ENCODE measurements at places on chromosomes 1 and 21. TPM values are rescaled to one million over a fixed set of nuclear protein-coding genes. Genes with fewer than 3 reads are reported as not detected.

Gene KMO
- 0.27 TPM for total RNA-seq

Gene SHE
- total RNA-seq: 8.2 TPM

Gene TNFRSF4
- 3.2 TPM for total RNA-seq

Gene PBXIP1
- total RNA-seq: 160 TPM

Gene LCE1A
- not detected for total RNA-seq

Gene HENMT1
- 20.3 TPM for total RNA-seq

Gene OLFM3
- total RNA-seq: 0.40 TPM

Gene KRTAP12-1
- total RNA-seq: not detected

Gene ILDR2
- 2.5 TPM for total RNA-seq

Gene PDE4B
- 17.5 TPM for total RNA-seq

DNA sequence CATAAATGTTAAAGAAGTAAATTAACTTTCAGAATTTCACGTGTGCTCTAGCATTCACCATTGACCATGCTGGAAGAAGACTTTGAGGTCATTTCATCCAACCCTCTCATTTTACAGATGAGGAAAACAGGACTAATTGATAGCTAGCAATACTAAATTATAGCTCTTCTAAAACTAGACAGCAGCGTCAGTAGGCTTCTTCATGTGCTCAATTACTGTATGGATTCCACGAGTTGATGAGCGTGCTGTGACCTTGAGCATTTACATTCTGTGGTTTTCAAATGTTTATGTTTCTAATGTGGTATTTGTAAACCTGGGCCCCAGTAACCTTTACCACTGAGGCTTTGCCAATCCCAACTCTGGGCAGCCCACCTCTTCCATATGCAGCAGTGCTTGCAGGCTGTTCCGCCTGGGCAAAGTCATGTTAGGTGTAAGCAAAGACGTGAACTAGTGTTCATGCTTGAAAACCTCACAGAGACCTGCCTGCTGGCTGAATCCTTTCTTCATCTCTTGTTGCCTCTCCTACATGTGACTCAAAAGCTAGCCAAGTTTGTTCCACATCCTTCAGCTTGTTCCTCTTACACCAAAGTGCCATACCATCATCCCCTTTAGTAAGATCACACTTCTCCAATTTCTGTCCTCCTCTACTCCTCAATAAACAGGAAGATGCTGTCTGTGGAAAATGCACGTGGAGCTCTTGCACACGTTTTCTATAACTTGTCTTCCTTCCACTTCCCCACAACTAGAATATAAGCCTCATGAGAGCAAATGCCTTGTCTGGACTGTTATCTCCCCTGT, 17.2 kb downstream of the KCNJ15 start:
- DNase-seq: peak; percentile 50

DNA sequence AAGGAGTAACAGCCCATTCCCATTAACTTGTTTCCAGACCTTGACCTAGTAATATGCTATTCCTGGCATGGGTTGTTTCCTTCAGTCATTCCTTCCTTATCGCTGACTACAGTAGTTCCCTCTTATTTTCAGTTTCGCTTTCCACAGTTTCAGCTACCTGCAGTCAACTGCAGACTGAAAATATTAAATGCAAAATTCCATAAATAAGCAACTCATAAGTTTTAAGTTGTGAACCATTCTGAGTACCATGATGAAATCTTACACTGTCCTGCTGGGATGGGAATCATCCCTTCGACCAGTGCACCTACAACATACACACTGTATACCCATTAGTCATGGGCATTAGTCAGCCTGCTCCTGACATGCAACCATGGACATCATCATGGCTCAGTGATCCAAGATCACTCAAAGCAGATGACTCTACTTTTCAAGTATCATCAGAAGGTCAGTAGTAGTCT, 66.7 kb downstream of the CCDC30 start:
- DNase-seq: peak; percentile 9

- DNase-seq: no peak
Measured at GRCh38 chr1:12614402-12615158, 3.4 kb downstream of the DHRS3 start.

- DNase-seq: peak; percentile 96
Measured at GRCh38 chr1:21939650-21940374, 2.7 kb upstream of the HSPG2 start.

GRCh38 chr1:40810927-40811326, 27.3 kb downstream of the KCNQ4 start:
- no peak for DNase-seq

DNA sequence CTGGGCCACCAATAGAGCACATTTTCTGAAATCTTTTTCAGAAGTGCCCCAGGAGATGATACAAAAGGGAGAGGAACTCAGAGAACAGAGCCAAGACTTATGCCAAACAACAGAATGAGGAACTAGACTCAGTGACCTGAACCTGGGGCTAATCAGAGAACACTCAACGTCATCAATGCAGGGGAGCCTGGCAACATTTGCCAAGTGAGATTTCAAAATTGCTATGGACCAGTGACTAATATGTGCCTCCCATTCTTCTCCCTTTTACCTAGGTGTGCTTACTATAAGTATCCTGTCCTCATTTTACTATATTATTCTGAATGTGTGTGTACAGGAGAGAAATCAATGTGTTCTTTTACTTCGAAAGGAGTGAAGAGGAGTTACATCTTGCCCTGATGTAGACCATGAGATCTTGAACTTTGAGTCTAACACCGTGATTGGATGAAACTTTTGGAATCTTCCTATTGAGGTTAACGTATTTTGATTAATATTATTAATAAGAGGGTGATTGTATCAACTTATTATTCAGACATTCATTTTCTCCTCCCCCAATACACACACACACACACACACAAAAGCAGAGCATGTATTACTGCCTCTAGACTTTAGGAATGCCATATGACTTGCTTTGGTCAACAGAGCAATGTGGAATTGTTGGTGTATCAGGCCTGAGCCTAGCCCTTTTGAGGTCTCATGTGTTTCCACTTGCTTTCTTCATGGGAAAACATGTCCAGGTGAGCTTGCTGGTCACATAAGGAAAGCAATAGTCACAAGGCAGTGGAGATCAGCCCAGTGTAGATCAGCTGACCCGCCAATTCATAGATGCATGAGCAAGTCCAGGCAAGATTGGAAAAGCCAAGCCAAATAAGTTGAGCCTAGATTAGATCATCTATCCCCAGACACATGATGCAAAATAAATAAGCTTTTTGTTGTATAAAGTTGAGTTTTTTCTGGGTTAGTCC, 80.3 kb upstream of the ETS2 start:
- DNase-seq: no peak

GRCh38 chr1:30171537-30172298, 551.7 kb downstream of the MATN1 start:
- no peak for DNase-seq

DNA sequence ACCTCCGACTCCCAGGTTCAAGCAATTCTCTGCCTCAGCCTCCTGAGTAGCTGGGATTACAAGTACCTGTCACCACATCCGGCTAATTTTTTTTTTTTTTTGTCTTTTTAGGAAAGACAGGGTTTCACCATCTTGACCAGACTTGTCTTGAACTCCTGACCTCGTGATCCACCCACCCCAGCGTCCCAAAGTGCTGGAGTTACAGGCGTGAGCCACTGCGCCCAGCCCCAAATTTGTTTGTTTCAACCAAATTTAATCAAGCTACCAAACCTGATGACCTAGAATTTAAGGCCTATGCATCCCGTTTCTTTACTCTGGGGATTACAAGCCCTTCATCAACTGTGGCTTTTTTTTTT, 58.3 kb upstream of the TBX15 start:
- no peak for DNase-seq

- DNase-seq: peak; percentile 33
Measured at GRCh38 chr1:234125283-234125682, 220.8 kb downstream of the SLC35F3 start.

DNA sequence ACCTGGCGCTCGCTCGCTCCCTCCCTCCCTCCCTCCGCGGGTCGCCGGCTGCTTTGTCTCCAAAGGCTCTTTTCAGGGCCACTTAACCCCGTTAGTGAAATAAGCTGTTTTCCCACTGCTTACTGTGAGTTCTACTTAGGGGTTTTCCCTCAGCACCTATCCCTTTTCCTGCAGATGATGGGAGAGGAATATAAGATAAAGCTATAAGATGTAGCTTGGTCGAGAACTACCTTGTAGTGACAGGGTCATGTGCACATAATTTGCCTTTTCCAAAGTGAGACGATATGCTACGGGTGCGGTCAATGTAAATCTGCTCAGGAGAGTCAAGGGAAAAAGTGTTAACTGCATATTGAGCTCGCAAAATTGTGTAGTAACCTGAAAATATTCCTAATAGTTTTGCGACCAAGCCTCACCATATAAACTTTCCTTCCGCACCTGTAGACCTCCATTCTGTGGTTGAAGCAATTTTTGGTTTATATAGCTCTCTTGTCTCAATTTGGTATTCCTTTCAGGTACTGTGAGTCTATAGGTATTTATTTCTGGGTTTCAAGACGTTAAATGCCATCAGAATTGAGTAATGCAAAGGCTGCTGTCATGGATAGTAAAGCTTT, 55.8 kb upstream of the BOLA1 start:
- no peak for DNase-seq

DNA sequence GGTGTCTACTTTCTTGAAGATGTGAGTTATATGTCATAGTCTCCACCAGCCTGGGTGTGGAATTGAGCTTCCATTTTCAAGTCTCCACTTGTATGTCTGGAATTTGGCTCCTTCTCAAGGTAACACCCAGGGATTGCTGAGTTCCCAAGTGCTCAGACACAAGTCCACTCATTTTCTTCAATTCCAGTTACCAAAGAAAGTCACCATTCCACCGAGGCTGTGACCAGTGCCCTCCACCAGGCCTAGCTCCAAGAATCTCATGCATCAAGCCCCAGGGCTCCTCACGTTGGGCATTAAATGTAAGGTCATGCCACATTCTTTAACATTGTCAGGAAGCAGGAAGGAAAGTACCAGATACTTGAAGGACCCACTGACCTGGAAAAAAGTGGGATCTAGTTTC, 2.4 kb upstream of the RAB4A start:
- no peak for DNase-seq

- DNase-seq: no peak
Measured at GRCh38 chr1:6129313-6129712, 50.8 kb downstream of the CHD5 start.

DNA sequence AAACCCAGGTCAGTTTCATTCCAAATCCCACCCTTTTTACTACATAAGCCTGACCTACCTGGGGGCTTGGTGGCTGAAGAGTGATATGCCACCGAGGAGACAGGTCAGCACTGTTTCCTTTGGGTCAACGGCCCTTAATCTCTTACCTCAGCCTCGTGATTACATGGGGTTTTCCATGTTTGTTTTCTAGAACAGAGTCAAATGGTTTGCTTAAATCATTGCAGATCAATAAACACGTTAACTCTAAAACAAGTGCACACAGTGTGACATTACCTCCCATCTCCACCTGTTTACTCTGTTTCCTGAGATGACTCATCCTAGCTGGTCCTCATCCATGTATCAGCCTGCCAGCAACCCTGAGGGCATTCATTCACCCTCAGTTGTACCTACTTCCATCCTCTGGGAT, 40.8 kb upstream of the TP53BP2 start:
- DNase-seq: no peak

GRCh38 chr1:46527474-46528296, 23.8 kb downstream of the KNCN start:
- peak; percentile 77 for DNase-seq

DNA sequence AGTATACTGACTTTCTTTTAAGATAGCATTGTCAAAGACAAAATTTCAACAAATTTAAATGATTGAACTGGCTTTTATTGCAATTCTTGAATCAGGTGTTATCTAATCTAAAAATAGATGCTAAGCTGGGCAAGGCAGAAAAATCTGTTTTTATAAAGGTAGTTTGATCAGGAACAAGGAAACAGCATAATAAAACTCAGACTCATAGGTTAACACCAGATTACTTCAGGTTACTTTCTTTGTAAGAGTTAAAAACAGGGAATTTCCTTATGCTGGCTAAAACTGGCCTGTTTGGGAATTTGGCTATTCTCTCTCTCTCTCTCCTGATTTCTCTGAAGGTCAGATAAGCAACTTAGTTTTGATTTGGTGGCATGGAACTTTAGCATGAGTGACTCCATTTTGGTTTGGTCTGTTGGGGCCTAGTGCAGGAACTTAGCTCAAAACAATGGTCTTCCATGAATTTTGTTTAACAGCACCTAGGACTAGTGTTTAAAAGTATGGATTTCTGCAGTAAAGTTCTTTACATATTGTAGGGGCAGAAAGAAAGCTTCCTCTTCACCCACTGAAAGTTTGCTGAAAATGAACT, 24.2 kb upstream of the IVNS1ABP start:
- no peak for DNase-seq

DNA sequence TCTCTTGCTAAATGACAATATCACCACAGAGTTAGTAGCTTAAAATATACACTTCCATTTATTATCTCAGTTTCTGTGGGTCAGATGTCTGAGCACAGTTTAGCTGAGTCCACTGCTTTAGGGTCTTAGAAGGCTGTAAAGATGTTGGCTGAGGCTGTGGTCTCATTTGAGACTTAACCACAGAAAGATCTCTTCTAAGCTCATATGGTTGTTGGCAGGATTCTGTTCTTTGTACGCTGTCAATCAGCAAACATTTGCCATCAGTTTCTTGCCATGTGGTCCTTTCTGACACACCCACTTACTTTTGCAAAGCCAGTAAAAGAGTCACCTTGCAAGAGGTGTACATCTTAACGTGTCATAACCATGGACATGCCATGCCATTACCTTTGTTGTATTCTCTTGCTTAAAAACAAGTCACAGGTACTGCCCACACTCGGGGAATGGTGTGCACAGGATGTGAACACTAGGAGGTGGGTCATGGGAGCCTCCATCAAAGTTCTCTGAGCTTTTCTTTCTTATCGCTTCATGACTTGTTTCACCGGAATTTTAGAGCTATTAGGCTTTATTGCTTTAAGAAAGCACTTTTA, 18.7 kb downstream of the DYRK1A start:
- DNase-seq: no peak

DNA sequence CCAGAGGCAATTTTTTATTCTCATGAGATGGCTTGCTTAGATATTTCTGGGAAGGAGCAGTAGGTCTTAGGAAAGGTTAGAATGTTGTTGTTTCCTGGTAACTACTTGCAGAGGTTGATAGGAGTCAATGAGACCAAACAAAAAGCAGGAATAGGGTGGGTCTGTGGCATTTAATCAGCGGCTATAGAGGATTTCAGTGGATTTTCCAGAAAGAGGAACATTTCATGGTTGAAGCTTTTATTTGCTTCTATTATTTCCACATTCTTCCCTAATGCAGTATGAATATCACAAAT, 111.3 kb upstream of the PALMD start:
- DNase-seq: peak; percentile 63

DNA sequence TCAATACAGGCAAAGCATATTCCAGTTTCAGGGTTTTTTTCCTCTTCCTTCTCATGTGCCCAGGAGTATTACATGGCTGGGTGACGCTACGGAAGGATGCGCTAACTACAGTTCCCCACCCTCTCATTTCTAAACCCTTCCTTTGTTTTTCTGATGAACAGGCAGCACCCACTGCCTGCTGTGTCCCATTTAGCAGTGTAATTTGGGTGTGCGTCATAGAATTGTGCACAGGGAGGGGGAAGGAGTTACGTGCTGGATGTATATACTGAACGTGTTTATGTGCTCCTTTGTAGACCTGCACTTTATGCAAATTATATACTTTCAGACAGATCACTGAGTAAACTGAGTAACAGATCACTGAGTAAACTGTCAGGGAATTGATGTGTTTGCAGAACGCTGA, 44.5 kb downstream of the ELAPOR1 start:
- DNase-seq: no peak
